Activated gamma-delta T cell treated with Interleukin-2 at 50 U/mL for 16 hours (primary cell): ENCODE measurements at places on chromosomes 2 and 18.

- no peak for DNase-seq
These were observed 198.9 kb downstream of the NYAP2 start for GRCh38 chr2:225598426-225598825.

DNA sequence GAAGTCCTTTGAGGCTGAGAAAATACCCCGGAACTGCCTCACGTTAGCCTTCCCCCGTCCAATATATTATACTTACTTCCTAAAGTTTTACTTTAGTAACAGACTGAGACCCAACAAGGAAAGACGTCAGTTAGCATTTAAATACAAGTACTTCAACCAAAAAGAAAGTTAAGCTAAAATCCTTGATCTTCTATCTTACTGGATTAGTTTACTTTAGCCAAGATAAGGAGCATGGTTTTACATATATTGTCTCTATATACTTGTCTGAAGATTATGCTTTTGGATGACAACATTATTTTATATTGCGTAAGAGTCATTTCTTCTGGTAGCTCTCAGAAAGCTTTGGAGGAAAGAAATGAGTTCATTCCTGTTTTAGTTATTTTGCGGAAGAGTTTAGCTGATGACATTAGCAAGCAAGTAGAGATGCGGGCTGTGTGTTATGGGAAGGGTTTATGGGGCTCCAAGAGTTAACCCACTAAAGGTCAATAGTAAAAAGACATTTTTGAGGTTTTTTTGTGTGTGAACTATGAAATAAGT, 532.9 kb downstream of the ZNF516 start:
- no peak for DNase-seq

DNA sequence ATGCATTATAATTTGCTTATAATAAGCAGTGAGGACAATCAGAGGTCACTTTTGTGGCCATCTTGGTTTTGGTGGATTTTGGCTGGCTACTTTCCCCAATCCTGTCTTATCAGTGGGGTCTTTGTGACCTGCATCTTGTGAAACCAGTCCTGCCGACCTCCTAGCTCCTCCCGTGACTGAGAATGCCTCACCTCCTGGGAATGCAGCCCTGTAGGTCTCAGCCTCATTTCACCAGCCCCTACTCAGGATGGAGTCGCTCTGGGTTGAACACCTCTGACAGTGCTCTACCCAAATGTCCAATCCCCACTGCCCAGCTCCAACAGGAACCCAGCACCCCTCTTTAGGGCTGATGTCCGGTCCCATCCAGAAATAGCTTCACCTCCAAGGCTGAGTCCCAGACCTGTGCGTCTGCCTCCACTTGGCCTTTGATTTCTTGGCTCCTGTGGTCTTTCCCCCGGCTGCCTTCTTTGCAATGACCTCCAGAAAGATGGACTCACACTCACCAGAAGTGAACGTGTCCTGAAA, 31.3 kb upstream of the PXDN start:
- DNase-seq = no peak

- no peak for DNase-seq
These were observed 85.5 kb upstream of the PXDN start for GRCh38 chr2:1829796-1830195.

GRCh38 chr2:199309973-199310372, 147.8 kb downstream of the SATB2 start:
- DNase-seq = no peak

DNA sequence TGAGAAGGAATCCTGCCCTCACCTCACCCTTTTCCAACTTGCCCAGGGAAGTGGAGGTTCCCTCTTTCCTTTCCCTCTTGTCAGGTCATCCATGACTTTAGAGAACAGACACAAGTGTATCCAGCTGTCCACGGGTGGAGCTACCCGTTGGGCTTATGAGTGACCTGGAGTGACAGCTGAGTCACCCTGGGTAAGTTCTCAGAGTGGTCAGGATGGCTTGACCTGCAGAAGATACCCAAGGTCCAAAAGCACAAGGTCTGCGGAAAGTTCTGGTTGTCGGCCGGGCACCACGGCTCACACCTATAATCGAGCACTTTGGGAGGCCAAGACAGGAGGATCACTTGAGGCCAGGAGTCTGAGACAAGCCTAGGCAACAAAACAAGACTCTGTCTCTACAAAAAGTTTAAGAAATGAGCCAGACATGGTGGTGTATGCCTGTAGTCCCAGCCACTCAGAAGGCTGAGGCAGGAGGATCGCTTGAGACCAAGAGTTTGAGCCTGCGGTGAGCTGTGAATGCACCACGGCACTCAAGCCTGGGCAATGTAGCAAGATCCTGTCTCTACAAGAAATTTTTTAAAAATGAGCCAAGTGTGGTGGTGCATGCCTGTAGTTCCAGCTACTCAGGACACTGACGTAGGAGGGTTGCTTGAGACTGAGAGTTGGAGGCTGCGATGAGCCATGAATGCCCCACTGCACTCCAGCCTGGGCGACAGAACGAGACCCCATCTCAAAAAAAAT, 14.0 kb upstream of the CNDP1 start:
- no peak for DNase-seq

DNA sequence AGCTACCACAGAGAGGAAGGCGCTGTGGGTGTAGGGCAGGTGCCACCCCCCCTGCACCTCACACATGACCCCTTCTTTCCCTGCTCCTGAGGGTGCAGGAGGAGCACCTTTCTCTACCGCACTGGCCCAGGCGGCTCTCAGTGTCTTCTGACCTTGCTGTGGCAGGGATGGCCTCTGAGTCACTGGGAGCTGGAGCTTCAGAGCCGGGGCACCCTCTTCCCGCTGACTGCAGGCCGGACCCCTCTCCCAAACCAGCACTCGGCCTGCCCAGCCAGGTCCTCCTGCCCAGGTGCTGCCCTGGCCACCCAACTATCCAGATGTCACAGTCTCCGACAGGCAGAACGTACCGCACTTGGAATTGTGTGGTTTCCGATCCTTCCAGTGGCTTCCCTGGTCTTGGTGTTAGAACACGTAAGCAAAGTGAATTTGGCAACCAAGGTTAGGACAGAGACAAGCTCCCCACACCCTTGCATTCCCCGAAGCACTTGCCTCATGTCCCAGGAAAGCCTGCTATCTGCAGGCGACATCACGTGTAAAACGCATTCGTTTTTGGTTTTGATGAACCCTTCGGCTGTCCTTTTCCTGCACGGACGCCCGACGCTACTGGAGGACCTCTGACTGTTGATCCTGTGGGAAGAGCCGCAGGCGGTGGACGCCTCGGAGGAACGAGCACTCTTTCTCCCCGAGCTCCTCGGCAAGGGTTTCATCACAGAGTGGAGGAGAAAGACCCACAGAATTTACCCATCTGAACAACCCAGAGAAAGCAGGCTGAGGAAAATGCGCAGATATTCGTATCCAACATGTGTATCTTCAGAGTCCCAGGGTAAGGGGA, 24.7 kb upstream of the KCNG2 start:
- no peak for DNase-seq

GRCh38 chr2:67845621-67846369, 217.0 kb downstream of the C1D start:
- no peak for DNase-seq

- no peak for DNase-seq
These were observed 11.7 kb downstream of the CKAP2L start for GRCh38 chr2:112752667-112753066.

DNA sequence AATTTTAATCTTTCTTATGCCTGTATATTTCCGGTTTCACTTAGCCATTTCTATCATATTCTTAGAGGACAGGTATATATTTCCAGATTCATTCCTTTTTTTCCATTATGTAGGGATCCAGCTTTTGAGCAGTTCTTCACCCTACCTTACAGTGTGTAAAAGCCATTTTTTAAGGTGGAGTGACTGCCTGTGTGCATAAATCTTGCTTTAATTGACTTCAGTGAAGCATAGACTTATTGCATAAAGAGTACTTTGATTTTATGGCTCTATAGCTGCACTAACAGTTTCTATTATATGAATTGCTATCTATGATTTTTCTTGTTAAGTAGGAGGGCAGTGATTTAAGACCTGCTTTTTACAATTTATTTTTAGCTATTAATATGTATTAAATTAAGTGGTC, 132.6 kb downstream of the NYAP2 start:
- no peak for DNase-seq

- DNase-seq = no peak
These were observed 17.9 kb downstream of the TMEM37 start for GRCh38 chr2:119449521-119449920.
